Amniotic stem cell (primary cell): ENCODE measurements at places on chromosomes 13 and 19.

- DNase-seq, result no peak
Observed at GRCh38 chr13:76971215-76971614, 20.7 kb upstream of the CLN5 start.

- DNase-seq, result no peak
Observed at GRCh38 chr13:45717349-45717748, 15.2 kb downstream of the CBY2 start.

- DNase-seq, result no peak
Observed at GRCh38 chr19:43934055-43934984, 762 bp downstream of the ZNF45 start.

- no peak for DNase-seq
Observed at GRCh38 chr13:39892721-39893685, 237.5 kb downstream of the COG6 start.

GRCh38 chr13:110841406-110841805 lies 73.5 kb downstream of the ANKRD10 start:
- DNase-seq, result no peak

DNA sequence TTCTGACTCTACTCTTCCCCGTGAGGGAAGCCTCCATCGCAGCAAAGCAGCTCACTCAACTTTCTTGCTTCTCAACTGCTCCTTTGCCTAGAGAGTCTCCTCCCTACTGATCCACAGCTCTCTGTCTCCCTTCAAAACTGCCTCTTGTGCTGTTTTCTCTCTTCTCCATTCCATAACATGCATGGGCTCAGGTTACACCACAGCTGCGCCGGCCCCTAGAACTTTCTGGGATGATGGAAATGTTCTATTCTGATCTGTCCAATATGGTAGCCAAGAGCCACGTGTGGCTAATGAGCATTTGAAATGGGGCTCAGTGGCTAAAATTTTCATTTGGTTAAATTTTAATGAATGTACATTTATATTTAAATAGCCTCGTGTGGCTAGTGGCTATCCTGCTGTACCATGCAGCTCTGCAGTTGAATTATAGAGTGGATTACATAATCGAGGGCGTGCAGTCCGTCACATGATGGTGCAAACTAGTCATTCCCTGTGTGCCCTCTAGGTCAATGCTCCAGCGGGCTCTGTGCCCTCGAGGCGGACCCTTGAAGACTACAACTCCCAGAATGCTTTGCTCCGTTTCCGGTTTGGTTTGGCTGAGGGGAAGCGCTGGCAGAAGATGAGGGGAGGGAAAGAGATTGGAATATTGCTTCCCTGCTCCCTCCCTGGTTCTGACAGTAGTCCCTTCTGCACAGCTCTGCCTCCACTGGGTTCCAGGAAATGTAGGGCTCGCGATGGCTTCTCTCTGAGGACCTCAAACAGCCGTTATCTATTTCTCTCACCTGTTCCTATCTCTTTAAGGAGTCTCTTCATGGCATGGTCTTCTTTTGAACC lies 109.8 kb downstream of the CACNA1A start:
- DNase-seq, result no peak

- no peak for DNase-seq
Observed at GRCh38 chr19:54179262-54179852, 6.4 kb upstream of the TMC4 start.

GRCh38 chr19:45404557-45405434 lies at the start of gene PPP1R13L:
Gene PPP1R13L, minus strand, starts transcription at chr19:45405069. Its CDS starts 6,751 bp downstream, at chr19:45398318.
- no peak for DNase-seq

GRCh38 chr13:95535243-95535642 lies 17.3 kb upstream of the CLDN10 start:
- DNase-seq, result no peak

GRCh38 chr19:35935911-35936737 lies at the start of gene LRFN3:
Gene LRFN3, plus strand, starts transcription at chr19:35936374. Its CDS starts 3,052 bp downstream, at chr19:35939426.
- peak; percentile 49 for DNase-seq

- DNase-seq, result no peak
Observed at GRCh38 chr13:76289558-76289957, 596.6 kb downstream of the KCTD12 start.

GRCh38 chr19:8458380-8458779 lies 13.6 kb downstream of the HNRNPM start:
- no peak for DNase-seq

DNA sequence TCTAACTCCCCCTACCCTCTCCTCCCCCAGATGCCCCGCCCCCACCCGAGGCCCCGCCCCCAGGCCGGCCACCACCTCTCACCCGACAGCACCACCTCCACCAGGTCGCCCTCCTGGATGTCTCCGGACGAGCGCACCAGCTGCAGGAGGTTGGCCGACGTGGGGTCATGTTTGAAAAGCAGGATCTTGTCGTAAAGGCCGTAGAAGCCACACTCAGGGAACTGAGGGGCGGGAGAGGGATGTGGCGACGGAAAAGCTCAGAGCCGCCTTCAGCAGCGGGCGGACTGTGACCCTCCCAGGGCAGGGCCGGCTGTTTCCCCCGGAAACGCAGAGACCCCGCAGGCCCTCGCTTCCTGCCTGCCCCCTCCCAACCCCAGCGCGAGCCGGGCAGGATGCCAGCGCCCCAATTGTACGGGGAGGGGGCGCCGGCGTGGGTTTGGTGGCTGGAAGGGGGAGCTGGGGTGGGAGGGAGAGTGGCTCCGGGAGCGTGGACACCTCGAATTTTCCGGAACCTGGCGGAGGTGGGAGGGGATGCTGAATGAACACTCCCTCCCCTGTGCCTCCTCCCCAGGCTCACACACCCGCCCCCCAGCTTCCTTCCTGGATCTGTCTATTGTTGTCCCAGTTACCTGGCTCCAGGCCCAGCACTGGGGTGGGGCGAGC lies 3.0 kb downstream of the PRKD2 start:
- peak; percentile 45 for DNase-seq

DNA sequence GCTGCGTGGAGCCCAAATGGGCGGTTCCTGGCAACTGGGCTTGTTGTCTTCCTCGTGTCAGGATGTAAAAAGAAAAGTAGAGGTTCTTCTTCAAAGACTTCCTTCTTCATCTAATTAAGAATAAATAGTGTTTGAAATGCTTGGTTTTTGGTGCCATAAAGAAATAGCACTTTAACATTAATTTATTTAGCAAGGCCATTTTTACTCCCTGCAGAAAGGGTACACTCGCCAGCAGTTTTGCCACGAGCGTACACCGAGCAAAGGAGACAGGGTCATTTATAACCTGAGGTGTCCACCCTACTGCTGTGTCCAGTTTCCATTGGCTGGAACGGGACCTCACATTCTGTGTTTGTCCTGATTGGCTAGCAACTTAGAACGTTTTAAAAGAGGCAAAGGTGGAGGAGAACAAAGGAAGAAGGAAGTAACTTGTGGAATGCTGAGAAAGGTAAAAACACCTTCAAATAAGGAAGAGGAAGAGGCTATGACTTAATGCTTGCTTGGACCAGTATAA lies 21.8 kb upstream of the OR10H1 start:
- no peak for DNase-seq

DNA sequence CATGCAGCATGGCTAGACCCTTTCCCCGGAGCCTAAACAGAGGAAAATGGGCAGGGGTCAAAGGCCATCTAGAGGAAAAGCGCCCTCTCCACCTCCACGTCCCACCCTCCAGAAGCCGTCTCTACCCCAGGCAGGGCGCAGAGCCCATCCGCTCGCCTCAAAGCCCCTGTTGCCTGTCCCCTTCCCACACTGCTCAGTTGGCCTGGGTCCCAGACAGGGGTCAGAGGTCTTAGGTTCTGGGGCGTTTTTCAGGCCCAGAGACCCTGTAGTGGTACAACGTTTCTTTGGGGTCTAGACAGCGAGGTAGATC lies 285 bp downstream of the TMEM143 start:
- no peak for DNase-seq

DNA sequence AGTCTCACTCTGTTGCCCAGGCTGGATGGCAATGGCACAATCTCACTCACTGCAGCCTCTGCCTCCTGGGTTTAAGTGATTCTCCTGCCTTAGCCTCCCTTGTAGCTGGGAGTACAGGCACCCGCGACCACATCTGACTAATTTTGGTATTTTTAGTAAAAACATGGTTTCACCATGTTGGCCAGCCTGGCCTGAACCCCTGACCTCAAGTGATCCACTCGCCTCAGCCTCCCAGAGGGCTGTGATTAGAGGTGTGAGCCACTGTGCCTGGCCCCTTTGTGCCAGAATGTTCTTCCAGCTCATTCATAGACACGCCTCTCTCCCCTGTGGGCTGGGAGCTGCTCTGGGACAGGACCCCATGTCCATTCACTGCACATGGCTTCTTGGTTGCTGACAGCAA lies 9.1 kb downstream of the MYDGF start:
- DNase-seq, result no peak

DNA sequence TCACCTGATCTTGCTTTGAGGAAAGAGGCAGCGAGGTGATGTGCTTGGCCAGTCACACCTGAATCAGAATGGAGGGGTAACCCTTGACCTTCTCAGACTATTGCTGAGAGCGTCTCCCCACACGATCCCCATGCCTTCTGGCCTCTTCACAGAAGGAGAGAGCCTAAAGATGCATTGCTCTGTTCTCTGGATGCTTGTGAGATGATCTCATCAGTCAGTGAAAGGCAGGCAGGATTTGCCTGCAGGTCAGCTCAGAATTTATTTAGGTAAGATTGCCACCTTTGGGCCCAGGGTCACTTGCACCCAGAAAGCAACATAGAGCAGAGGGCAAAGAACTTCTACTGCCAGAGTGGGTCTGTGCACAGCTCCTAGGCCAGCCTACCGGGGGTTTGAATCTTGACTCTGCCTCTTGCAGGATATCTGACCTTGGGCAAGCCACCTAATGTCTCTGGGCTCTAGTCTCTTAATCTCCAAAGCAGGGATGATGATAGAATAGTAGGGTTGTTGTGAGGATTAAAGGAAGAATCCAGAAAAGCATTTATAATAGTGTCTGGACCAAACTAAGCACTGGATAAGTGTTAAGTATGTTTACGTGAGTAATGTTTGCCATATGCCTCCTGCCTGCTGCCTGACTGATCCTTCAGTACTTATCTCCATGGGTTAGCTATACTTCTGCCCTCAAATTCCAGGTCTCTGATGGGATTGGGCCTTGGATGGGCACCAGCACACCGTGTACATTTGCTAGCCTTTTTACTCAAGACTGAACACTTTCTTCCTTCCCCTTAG lies 8.4 kb upstream of the FLT1 start:
- no peak for DNase-seq

- no peak for DNase-seq
Observed at GRCh38 chr19:10748927-10749434, 31.1 kb downstream of the DNM2 start.

- DNase-seq, result no peak
Observed at GRCh38 chr13:26011996-26012821, 39.6 kb downstream of the SHISA2 start.

DNA sequence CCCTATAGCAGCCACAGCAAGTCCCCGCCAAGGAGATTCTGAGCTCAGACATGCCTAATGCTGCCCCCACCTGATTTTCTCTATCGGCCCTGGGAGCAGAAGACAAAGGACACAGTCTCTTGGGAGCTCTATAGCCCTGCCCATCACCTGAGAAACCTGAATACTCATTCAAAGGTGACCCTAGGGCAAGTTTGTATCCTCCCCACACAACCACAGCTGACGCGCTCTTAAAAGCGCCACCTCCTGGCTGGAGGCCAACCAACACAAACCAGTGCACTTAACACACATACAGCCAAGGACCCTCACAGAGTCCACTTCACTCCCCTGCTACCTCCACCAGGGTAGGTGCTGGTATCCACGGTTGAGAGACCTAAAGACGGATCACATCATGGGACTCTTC lies 8.8 kb upstream of the IGFL4 start:
- no peak for DNase-seq

- DNase-seq, result no peak
Observed at GRCh38 chr19:55089342-55089944, 13.8 kb downstream of the EPS8L1 start.

- DNase-seq, result no peak
Observed at GRCh38 chr19:30017172-30017571, 75.1 kb downstream of the URI1 start.

- DNase-seq, result no peak
Observed at GRCh38 chr13:79194272-79194671, 211.8 kb downstream of the RBM26 start.

DNA sequence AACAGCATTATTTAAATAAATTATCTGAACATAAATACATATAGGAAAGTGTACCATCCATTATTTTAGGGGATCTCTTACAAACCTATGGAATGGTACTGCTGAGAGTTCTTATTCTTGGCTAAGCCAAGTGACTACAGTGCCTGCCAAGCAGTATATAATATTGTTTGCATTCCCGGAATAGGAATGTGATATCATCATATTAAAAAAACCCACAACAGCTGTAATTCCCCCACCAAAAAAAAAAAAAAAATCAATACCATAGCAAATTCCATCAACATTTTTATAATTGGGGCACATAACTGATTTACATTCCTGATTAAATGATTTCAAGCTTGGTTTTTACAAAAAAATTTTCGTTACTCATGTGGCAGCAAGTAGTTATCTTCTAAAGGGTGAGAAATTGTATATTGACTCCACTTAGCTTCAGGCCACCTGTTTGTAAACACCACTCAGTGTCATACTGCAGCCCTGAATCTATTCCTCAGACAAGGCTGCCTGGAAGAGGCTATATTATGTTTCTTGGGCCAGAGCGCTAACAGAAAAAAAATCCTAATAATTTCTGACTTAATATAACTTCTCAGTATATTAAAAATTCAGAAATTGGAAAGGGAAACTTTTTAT lies 278.1 kb downstream of the DNAJC15 start:
- no peak for DNase-seq

DNA sequence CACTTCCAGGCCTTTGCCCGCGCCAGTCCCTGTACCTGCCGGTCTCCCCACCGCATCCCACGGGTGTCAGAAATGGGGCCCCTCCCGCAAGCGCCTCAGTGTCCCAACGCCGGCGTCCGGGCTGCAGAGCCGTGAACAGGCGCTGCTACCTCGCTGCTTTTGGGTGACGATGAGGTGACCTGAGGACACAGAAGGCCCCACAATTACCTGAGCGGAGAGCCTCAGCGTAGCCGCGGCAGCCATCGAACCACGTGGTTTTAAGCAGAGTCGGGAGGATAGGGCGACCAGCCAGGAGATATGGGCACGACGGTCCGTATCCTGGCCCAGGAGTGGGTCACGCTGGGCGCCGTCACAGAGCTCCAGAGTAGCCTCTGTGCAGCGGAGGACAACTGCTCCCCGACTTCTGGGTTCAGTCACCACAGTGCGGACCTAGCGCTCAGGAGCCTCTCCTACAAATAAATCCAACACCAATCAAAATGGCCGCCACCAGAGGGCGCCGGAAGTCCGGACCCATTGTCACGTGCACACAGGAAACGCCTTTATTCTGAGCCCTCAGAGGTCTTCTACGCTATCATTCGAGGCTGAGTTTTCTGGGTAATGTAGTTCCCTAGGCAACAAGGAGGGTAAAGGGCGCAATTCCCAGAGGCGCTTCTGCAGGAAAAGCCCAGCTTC lies at the start of gene ZNF814:
ZNF814 (minus strand) TSS at position 478 of the 672 bp plus-strand sequence; CDS start at position 243, 235 bp downstream.
- peak; percentile 73 for DNase-seq

- no peak for DNase-seq
Observed at GRCh38 chr13:112747256-112747655, 57.4 kb downstream of the ATP11A start.
